IMR-90 (cell line): ENCODE measurements at places on chromosomes 12 and 14. TPM values are rescaled to one million over a fixed set of nuclear protein-coding genes. Genes with fewer than 3 reads are reported as not detected.

UNC79 gene
- under 0.01 and 0.03 TPM in 2 replicates for polyA plus RNA-seq

POTEG gene
- polyA plus RNA-seq, result not detected in 2 replicates

PLA2G1B gene
- not detected in 2 replicates for polyA plus RNA-seq

RNASE2 gene
- not detected in 2 replicates for polyA plus RNA-seq

PXN gene
- 134 and 139 TPM in 2 replicates for polyA plus RNA-seq

DNA sequence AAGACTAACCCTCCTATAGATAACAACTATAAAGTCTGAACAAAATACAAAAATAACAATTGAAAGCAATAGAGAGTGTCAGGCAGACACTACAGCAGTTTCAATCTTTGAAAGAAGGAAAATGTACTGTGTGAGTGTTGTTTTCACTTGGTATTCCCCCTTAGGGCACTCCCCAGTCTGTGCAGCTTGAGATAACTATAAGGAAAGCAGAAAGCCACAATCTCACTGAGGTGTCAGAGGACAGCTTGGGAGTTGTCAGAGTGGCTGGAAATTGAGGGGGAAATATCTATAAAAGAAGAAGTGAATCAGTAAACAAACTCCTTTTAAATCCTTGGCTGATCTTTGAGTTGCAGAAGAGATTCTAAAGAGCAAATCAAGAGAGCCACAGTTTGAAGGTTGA is 364.8 kb downstream of the NELL2 start:
- no peak for DNase-seq

DNA sequence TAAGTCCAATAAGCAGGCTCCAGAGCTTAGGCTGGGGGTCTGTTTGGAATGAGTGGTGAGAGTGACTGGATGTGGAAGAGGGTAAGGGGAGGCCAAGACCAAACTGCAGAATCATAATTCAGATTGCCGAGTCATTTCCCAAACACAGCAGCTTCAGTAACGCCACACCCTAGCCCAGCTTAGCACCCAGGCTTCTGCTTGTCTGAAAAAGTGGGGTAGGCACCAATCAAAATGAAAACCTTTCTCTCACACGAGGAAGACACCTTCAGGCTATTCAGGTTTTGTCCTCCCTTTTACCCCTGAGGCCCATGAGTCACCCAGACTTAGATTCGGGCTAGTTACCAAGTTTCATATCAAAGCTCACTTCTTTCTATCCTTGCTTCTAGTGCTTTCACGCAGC is 306.1 kb downstream of the DAD1 start:
- DNase-seq, result peak; percentile 19

- DNase-seq, result no peak
These were observed 84.5 kb downstream of the TAOK3 start for GRCh38 chr12:118288174-118288573.

GRCh38 chr12:123571343-123571813 is 13.0 kb upstream of the TMED2 start:
- DNase-seq, result peak; percentile 72

DNA sequence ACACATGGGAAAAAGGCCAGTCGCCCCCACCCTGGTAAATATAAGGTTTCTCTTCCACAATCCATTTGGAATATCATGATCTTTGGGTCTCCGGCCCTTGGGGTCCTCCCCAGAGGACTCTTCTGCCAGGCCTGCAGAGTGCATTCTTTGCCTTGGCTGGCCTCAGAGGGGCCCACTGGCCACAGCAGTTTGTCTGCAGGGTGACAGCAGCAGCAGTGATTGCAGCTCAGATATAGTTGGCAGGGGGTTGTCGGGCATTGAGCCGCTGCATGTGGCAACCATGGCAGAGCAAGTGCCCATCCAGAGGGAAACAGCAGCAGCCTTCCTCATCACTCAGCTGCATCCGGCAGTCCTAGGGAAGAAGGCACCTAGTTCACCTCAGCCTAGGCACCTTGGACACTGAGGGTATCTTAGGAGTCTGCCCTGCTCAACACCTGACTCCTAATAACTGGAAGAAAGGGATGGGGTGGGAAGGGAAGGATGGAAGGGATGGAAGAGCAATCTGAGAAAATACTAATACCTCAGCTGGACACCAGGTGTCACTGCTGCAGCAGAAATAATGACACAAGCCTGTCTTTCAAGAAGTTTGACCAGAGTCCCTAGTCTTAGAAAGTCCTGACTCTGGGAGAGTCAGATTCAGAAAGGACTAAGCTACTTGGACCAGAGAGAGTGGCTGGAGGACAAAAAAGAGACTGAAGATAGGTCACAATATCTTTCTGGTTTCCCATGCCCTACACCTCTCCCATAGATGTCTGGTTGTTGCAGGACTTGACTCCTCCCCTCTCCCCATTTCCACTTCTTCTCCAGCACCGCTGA is 8.9 kb downstream of the AJUBA start:
- peak; percentile 70 for DNase-seq

GRCh38 chr14:33370426-33370825 is 431.7 kb downstream of the NPAS3 start:
- no peak for DNase-seq

DNA sequence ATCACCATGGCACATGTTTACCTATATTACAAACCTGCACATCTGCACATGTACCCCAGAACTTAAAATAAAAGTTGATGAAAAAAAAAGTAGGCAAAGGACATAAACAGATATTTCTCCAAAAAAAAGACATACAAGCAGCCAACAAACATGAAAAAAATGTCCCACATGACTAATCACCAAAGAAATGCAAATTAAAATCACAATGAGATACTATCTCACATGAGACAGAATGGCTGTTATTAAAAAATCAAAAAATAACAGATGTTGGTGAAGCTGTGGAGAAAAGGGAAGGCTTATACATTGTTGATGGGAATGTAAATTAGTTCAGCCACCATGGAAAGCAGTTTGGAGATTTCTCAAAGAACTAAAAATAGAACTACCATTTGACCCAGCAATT is 68.0 kb upstream of the FAR2 start:
- no peak for DNase-seq

GRCh38 chr14:65170768-65171507 is 68.6 kb upstream of the MAX start:
- peak; percentile 81 for DNase-seq

DNA sequence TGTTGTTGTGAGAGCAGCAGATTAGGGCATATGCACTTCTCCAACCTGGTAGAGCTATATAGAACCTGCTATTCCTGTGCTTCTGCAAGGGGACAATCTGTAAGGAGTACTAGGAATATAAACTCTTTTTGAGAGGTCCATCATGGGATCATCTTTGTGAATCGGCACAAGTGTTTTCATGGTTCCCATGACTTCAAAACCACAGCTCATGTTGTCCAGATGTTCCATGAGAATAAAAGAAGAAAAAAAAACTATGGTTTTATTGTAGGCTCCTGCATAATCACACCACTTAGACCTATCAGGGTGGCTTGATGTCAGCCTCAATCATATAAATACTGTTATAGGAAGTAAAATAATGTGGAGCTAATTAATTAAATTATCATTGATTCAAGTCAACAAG is 311.4 kb upstream of the ATP2B1 start:
- peak; percentile 18 for DNase-seq
